AG10803 (cell line): ENCODE measurements at places on chromosomes 3 and 15.

DNA sequence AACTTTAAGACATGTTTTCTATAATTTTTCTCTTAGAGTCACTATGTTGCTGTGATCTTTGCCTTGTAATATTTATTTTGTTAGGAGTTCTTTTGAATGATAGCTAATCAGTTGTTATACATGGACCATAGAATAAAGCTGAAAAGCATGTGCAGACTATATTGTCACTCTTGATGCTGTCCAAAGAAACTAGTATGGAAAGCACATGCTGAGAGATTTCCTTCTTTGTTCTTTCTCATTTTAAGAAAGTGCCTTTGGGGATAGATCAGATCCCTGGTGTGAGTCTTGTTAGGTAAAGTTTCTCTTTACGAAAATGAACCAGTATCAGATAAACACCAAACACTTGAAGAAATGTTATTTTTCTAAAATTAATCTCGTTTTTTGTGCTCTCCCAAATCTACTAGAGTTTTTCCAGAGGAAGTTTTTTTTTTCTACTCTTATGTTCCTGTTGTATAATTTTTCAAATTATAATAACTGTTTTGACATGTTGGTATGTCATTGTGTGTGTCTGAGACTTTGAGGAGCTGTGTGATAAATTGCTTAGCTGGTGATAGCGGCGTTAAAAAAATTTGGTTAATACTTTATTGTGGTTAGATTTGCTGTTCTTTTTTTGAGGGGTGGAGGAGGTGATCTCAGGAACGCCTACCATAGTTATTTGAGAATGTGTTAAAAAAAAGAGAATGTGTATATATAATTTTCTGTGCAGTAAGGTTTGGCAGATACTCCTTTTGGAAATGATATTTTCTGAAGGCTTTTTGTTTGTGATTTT, 2.2 kb downstream of the PIAS1 start:
- DNase-seq = no peak

- peak; percentile 85 for DNase-seq
Observed at GRCh38 chr3:29822071-29822470, 541.2 kb downstream of the RBMS3 start.

GRCh38 chr15:80019168-80019745, 40.2 kb upstream of the ZFAND6 start:
- DNase-seq = no peak

DNA sequence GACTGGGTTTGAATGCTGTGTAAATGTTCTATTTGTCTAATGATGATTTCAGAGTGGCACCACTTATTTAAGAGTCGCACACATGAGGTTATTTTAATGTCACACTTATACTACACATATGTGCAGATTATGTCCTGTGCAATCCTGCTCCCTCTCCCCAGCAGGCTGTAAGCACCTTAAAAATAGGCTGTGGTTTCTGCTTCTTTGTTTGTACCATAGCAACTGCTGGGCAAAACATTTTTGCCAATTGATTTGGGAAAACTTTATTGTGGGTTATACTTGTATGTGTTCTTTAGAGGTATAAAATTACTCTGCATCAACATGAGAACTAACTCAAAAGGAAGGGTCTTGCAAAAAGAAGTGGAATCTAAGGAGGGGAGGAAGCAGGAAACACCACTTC, 318.5 kb downstream of the NTRK3 start:
- DNase-seq = peak; percentile 21

GRCh38 chr15:64070965-64071851, 22.4 kb downstream of the CIAO2A start:
- peak; percentile 72 for DNase-seq

DNA sequence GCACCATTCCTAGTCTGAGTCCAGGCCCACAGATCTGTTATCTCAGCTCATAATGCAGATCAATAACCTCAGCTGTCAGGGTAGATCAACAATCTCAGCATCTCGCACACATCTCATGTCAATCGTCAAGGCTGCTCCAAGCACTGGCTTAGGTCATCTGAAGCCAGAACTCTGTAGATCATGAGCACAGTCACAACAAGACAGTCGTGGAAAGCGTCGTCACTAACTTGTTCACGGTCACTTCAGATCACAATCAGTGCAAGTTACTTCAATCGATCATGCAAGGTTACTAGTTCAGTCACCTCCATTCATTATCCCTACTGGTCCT, 71.8 kb downstream of the RBPMS2 start:
- no peak for DNase-seq

DNA sequence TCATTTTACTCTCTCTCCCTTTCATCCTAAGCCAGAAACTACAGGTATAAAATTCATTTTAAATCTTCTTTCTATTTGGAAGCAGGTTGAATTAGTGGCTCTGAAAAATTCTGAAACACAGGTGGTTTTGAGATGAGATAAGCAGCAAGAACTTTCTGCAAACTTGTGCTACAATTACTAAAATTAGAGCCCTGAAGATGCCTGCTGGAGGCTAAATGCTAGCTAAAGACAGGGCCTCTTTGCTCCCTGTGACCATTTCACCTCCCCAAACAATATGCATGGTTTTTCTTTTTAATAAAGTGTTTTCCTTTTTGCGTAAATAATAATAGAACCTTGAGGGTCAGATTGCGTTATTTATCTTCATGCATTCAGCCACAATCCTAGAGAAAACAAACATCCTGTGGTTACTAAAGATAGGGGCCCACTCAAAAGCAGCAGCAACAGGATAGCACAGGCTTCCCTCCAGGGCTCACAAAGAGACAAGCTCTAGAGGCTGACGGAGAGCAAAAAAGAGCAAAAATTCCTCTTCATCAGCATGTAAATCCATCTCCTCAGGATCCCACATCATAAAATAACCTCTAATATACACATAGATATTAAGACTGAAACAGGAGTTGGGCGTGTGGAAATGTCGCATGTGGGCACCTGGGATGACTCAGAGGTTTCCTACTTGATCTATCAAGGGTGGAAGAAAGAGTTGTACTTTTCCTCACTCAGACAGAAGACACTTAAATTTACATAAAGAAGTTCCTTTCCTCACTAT, 26.5 kb upstream of the CP start:
- no peak for DNase-seq

GRCh38 chr3:65246561-65246960, 558.8 kb upstream of the ADAMTS9 start:
- DNase-seq = no peak

GRCh38 chr3:133853063-133853924, 42.4 kb downstream of the RAB6B start:
- DNase-seq = no peak

DNA sequence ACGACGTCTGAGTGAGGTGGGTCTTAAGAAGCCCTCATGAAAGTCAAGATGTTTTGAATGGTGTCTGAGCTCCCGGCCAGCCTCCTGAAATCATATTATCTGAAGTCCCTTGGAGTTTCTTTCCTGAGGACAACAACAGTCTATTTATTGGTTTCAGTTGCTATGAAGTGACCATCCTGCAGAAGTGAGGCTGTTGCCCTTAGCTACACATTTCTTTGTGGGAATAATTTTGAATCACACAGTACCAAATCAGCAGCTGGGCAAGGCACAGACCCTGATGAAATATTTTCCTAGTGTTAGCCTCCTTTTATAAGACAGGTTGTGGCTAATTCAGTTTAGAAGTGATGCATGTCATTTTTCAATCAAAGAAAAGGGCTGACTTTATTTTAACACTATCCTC, 220.7 kb upstream of the AZI2 start:
- no peak for DNase-seq

DNA sequence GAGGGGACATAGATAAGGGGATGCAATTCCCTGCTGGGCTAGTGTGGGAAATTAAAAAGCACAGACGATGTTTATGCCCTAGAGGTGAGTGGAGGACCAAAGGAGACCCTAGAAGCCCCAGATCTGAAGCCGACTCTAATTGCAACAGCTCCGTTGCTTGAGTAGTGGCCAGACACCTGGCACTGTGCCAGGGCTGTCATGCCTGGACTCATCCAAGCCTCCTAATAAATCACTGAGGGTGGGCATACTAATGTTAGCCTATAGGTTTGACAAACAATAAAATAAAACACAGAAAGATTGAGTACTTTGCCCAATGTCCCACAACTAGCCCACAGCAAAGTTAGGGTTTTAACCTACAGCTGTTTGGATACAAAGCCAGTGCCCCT, 25.4 kb upstream of the MRPS22 start:
- no peak for DNase-seq

GRCh38 chr3:82178291-82178690, 416.8 kb upstream of the GBE1 start:
- DNase-seq = no peak
